Activated CD8-positive, alpha-beta T cell treated with anti-CD3 and anti-CD28 coated beads for 36 hours (primary cell): ENCODE measurements at places on chromosomes 2 and 18.

- no peak for DNase-seq
Measured at GRCh38 chr2:152791979-152792378, 73.6 kb downstream of the ARL6IP6 start.

DNA sequence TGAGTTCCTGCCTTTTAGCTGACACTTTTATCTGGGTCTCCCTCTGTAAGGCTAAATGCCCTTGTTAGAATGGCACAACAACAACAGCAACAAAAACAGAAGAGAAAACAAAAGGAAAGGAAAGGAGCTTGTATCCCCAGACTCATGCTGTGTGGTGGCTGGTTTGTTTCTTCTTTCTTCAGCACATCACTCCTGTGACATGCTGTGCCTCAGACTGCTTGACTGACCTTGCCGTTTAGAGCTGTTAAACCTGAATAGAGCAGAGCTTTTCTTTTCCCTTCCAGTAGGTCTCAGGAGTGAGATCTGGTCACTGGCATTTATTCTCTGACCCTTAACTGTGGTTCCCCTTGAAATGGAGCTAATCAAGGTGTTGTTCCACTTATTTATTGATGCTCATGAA, 18.9 kb downstream of the GALNT13 start:
- no peak for DNase-seq

- DNase-seq, result no peak
Measured at GRCh38 chr2:7780321-7780720, 863.1 kb downstream of the RNF144A start.

DNA sequence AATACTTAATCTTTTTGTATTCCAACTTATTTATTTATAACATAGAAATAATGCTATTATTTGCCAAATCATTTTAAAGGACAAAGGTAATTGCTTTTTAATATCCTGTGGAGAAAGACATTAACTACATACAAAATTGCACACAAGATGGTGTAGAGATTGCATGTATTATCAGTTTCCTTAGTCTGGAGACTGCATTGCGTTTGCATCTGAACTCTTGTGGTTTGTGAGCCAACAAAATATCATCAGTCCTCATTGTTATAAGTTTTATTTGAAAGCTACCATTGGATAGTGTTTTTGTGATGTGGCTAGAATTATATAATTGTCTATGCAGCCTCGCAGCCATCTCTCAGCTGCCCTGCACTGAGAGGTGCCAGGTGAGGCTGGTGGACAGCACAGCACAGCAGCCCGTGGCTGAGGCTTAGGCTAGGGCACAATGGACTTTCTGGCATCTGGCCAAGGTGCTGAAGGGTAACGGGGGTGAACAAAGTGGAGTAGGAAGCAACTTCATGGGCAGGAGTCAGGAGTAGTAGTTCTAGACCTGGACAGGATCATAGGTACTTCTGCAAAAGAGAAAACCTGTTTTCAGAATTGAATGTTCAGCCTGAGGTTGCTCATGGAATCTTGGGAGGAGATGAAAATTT, 15.1 kb downstream of the RASGRP3 start:
- no peak for DNase-seq

GRCh38 chr2:11618708-11619062, 51.3 kb downstream of the NTSR2 start:
- no peak for DNase-seq

GRCh38 chr18:69291755-69292154, 108.9 kb upstream of the DOK6 start:
- no peak for DNase-seq

GRCh38 chr2:163345795-163346573, 389.8 kb downstream of the FIGN start:
- no peak for DNase-seq

GRCh38 chr2:228197504-228197903, 16.0 kb upstream of the SPHKAP start:
- DNase-seq, result no peak

DNA sequence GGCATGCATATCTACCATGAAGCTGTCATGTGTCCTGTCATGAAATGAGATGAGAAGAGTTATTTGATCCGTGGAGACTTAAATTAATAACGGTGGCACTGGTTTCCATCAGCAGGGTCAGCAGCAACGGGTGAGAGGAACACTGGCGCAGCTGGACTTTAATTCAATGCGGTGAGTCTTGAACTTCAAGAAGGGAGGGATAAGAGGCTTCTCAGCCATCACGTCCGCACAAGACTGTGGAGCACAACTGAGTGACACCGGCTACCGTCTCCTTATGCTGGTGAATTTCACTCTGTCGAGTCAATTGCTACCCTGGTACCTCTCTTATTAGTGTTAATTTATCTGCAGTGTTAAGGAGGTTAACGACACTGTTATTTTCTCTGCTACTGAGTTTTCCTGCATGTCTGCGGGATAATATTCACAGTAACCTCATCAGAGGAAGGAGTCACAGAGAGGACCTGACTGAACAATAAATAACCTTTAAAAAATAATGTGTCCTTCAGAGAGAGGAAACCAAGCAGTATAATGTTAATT, 236.8 kb downstream of the EPHA4 start:
- no peak for DNase-seq

DNA sequence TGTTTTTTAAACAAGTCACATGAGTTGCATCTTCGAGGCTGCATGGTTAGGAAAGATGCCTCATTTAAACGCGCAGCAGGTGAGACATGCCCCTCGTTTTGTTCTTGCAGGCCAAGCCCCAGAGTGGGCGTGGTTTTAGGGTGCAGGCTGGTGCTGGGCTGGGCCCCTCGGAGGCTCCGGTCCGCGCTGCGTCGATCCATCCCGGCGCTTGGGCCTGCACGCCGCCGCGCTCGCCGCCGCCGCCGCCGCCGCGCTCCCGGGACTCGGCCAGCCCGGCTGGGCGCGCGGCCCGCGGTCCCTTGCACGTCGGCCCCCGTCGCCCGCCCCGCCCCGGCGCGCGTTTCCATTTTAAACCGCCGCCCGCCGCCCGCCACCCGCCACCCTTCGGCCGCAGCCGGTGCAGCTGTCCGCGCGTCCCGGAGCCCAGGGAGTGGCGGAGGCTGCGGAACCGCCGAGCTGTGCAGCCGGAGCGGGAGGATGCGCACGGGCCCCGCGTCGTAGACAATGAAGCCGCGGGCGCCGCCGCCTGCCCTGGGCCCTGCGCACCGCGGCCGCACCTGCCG, 175.5 kb downstream of the AGAP1 start:
- peak; percentile 37 for DNase-seq
